ENCODE measurements at places on chromosomes 12 and 14. TPM values are rescaled to one million over a fixed set of nuclear protein-coding genes. Genes with fewer than 3 reads are reported as not detected.

DNA sequence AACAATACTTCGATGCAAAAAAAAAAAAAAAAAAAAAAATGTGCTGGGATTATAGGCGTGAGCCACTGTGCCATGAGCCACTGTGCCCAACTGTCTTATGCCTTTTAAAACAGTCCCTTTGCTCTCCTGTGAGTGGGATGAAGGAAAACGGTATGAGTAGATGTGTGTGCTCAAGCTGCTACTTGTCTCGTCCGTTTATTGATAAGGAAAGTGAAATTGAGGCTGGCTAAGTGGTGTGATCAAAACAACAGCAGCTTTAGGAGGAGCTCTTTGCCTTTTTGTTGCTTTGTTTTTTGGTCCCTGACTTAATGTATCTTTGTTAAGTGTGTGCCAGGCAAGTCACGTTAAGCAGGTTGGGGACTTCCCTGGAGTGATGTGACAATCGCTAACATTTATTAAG is 275.9 kb downstream of the TMEM132C start:
- H3K4me1 ChIP-seq: no peaks in the 10 kb centered on the region
- H3K27me3 ChIP-seq: no peaks in the 10 kb centered on the region
- DNase-seq: no peak

GRCh38 chr12:16606201-16606849 is 363 bp upstream of the LMO3 start:
- H3K36me3 ChIP-seq: no peaks in the 10 kb centered on the region
- peak; percentile 44 for DNase-seq
- peaks cover 34% of the 10 kb centered on the region for H3K27me3 ChIP-seq
- peak overlapping the region; percentile 44 for H3K27ac ChIP-seq
- H3K4me3 ChIP-seq: peak overlapping the region; percentile 68

DNA sequence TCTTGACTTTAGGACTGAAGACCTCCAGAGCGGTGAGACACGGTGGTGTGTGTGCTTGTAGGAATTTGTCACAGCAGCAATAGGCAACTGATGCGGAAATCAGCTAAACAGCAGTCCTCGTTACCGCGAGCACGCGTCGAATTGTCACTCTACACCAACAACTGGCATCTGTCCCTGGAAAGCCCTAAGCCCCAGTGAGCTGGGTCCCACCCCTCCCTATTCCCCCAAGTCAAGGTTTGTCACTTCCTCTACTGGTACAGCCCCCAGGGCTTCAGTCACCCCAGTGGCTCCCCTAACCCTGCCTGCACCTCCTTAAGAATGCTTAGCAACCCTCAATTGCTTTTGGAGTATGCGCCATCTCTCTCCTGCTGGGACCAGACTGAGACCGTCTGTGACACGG is 173.6 kb downstream of the PIWIL1 start:
- no peak overlapping the region for H3K27ac ChIP-seq
- no peak for DNase-seq
- H3K4me3 ChIP-seq: no peak overlapping the region
- no peaks in the 10 kb centered on the region for H3K27me3 ChIP-seq

- H3K27ac ChIP-seq: no peak overlapping the region
- H3K4me3 ChIP-seq: no peak overlapping the region
- H3K4me1 ChIP-seq: no peaks in the 10 kb centered on the region
- no peaks in the 10 kb centered on the region for H3K36me3 ChIP-seq
Observed at GRCh38 chr12:64103825-64104740, 118.0 kb downstream of the KICS2 start.

GRCh38 chr12:11853126-11853525 is 203.7 kb downstream of the ETV6 start:
- peaks cover 3% of the 10 kb centered on the region for H3K36me3 ChIP-seq
- DNase-seq: no peak
- H3K27me3 ChIP-seq: no peaks in the 10 kb centered on the region
- H3K4me1 ChIP-seq: peaks cover 9% of the 10 kb centered on the region

- H3K4me1 ChIP-seq: no peaks in the 10 kb centered on the region
- H3K27me3 ChIP-seq: no peaks in the 10 kb centered on the region
- no peak overlapping the region for H3K4me3 ChIP-seq
Observed at GRCh38 chr12:54413284-54414190, 5.5 kb downstream of the ITGA5 start.

DNA sequence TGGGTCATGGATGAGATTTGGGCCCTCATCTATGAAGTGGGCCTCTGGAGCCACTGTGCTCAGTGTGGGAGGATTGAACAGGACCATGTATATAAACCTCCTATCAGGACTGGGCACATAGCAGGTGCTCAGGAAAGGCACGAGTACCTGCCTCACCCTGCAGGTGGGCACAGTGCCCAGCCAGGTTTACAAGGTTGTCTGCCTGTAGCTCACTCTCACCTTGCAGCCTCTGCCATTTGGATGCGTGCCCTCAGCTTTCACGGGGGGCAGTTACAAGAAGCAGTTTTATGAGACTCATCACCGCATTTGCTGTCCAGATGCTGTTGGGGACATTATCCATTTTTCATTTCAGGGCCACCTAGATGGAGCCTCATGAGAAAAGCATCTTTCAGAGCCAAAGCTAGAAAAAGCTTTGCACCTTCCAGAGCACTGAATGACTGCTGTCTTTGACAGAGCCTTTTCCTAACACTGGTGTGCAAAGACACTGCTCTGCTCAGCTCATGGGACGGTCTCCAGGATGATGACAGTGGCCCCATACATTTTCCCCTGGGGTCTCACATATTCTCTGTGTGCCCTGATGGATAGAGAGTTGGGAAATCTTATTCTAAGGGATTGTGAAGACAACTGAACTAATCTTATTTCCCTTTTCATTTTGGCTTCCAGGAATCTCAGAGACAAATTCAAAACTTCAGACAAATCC is 327.5 kb upstream of the RTL1 start:
- DNase-seq: peak; percentile 27
- H3K4me1 ChIP-seq: peaks cover 2% of the 10 kb centered on the region
- H3K27me3 ChIP-seq: no peaks in the 10 kb centered on the region
- no peak overlapping the region for H3K4me3 ChIP-seq
- H3K27ac ChIP-seq: no peak overlapping the region
- H3K36me3 ChIP-seq: no peaks in the 10 kb centered on the region

DNA sequence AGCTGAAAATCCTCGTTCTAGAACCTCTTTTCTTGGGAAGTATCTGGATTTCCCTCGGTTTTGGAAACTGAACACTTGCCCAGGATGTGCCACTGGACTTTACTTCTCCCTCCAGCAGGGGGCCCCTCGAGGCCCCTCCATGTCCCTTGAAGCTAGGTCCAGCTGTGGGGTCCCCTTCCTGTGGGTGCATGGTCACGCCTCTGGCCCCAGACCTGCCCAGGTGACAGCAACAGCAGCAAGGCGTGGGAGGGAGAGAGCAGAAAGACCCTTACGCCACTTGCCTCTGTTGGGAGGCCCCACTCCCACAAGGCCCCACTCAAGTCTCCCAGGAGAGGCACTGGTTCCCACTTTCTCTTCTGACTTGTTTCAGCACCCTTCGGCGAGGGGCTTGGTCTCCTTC is 3.1 kb downstream of the SLC25A29 start:
- H3K27me3 ChIP-seq: no peaks in the 10 kb centered on the region
- no peak overlapping the region for H3K4me3 ChIP-seq
- H3K4me1 ChIP-seq: peaks cover 28% of the 10 kb centered on the region
- no peak overlapping the region for H3K27ac ChIP-seq
- no peaks in the 10 kb centered on the region for H3K36me3 ChIP-seq

- no peak overlapping the region for H3K27ac ChIP-seq
- peaks cover 5% of the 10 kb centered on the region for H3K4me1 ChIP-seq
- no peaks in the 10 kb centered on the region for H3K27me3 ChIP-seq
- peak overlapping the region; percentile 48 for H3K4me3 ChIP-seq
- DNase-seq: peak; percentile 86
Observed at GRCh38 chr12:31117203-31118011, 43.7 kb downstream of the DDX11 start.

GRCh38 chr14:95901054-95901453 is 24.4 kb downstream of the TUNAR start:
- H3K4me3 ChIP-seq: no peak overlapping the region
- no peaks in the 10 kb centered on the region for H3K4me1 ChIP-seq
- no peak for DNase-seq
- H3K27ac ChIP-seq: no peak overlapping the region

DNA sequence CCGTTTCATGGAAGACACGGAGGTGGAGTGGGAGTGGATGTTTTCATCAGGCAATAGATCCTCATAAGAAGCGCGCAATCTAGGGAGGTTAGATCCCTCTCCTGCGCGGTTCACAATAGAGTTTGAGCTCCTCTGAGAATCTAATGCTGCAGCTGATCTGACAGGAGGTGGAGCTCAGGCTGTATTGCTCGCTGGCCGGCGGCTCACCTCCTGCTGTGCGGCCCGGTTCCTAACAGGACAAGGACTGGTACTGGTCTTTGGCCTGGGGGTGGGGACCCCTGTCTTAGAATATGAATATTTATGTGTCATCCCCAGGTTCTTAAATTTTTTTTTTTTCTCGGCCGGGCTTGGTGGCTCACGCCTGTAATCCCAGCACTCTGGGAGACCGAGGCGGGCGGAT is 36.7 kb downstream of the PRICKLE1 start:
- no peaks in the 10 kb centered on the region for H3K4me1 ChIP-seq
- H3K36me3 ChIP-seq: no peaks in the 10 kb centered on the region
- no peak overlapping the region for H3K4me3 ChIP-seq
- DNase-seq: no peak
- no peak overlapping the region for H3K27ac ChIP-seq

PTGER2 gene
- 10.0 TPM for total RNA-seq

CMTM5 gene
- 0.54 TPM for total RNA-seq
